ENCODE measurements at places on chromosomes 4 and X. TPM values are rescaled to one million over a fixed set of nuclear protein-coding genes. Genes with fewer than 3 reads are reported as not detected.

The TCP11X2 gene
- polyA plus RNA-seq = 1.2 TPM

The CT45A10 gene
- not detected for polyA plus RNA-seq

The SLITRK4 gene
- polyA plus RNA-seq = 18.8 TPM

The GPR50 gene
- polyA plus RNA-seq = 0.11 TPM

The DMRTC1 gene
- polyA plus RNA-seq = 0.39 TPM

All from right renal pelvis (tissue), 4 donors.